ENCODE measurements at places on chromosomes 1 and 21. TPM values are rescaled to one million over a fixed set of nuclear protein-coding genes. Genes with fewer than 3 reads are reported as not detected.

DNA sequence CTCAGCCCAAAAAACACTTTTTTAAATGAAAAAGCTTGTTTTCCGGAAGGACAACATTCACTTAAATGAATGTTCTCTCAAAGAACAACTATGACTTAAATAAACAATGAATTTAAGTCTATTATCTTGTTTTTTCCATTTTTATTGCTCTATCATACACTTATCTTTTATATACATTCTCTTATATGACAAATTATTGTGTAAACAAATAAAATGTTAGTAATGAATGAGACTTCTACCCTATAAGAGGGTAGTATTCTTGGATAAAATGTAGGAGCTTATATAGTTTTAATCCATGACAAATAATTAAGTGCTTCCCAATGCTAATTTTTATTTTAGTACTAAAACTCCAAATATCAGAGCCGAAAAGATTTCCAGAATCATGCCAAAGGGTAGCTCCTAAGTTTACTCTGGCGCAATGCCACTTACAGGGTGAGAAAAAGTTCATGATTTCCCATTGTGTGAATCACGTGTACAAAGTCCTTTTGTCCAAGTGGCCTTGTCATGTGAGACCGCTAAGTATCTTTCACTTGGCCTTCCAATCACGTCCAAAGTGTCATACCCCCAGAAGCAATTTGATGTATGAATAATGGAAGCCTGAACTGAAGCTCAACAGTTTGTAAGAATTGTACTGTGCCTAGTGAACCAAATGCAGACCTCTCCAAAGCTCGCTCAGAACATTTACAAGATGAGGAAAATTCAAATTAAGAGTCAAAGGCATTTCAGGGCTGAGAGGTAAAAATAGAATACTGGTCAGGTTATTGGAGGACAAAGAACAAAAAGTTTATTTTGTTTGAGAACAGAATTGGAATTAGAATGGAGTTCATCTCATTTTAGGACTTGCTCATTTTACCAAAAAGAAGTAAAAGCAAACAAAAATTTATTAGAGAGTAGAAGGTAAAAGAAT, 56.6 kb upstream of the C1orf21 start:
- DNase-seq: peak; percentile 13
- no peaks in the 10 kb centered on the region for H3K27me3 ChIP-seq
- no peak overlapping the region for H3K4me3 ChIP-seq
- H3K27ac ChIP-seq: peak overlapping the region; percentile 43
- H3K4me1 ChIP-seq: no peaks in the 10 kb centered on the region

KRTAP13-2 gene
- not detected for polyA plus RNA-seq

- H3K27ac ChIP-seq: no peak overlapping the region
- H3K4me1 ChIP-seq: peaks cover 4% of the 10 kb centered on the region
- no peak overlapping the region for H3K4me3 ChIP-seq
- H3K36me3 ChIP-seq: peaks cover 2% of the 10 kb centered on the region
- DNase-seq: no peak
These were observed 101.2 kb downstream of the GLIS1 start for GRCh38 chr1:53637511-53638359.

CA6 gene
- polyA plus RNA-seq: 0.30 TPM

DNA sequence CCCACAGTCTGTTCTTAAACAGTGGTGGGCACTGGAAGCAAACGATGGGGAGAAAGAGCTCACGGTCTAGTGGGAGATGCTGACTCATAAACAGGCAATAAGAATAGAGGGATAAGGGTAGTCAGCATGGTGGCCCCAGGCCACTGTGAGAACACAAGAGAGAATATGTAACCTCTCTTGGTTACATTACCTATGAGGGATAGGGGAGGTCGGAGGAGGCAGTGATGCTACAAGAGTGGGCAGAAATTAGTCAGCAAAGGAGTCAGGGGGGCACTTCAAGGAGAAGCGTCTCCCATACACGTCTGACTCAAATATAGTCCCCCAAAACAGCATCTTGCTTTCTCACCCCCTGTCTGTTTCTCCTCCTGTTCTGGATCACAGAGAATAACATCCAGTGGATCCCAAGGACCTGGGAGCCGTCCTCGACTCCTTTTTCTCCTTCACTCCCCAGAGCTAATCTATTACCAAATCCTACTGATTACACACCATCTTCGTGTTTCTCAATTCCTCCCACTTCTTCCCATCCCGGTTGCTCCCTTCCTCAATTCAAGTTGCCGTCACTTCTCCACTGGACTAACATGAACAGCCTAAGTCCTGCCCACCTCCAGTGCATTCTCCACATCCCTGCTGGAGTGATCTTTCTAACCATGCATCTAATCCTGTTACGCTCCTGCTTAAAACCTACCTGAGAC, 2.1 kb downstream of the SLAMF8 start:
- H3K27ac ChIP-seq: no peak overlapping the region
- peaks cover 10% of the 10 kb centered on the region for H3K4me1 ChIP-seq
- H3K36me3 ChIP-seq: no peaks in the 10 kb centered on the region

- no peaks in the 10 kb centered on the region for H3K27me3 ChIP-seq
- no peak overlapping the region for H3K4me3 ChIP-seq
- no peaks in the 10 kb centered on the region for H3K36me3 ChIP-seq
- H3K27ac ChIP-seq: peak overlapping the region; percentile 44
- DNase-seq: no peak
- H3K4me1 ChIP-seq: peaks cover under 1% of the 10 kb centered on the region
These were observed 224.2 kb upstream of the JUN start for GRCh38 chr1:59007820-59008598.

LCE2A gene
- polyA plus RNA-seq: not detected

GRCh38 chr1:33358795-33359503, 38.1 kb upstream of the A3GALT2 start:
- no peaks in the 10 kb centered on the region for H3K27me3 ChIP-seq
- peak overlapping the region; percentile 37 for H3K27ac ChIP-seq
- peaks cover 24% of the 10 kb centered on the region for H3K36me3 ChIP-seq
- peaks cover 17% of the 10 kb centered on the region for H3K4me1 ChIP-seq
- no peak for DNase-seq

KRTAP11-1 gene
- not detected for polyA plus RNA-seq

MYBPH gene
- polyA plus RNA-seq: 0.35 TPM

TMCO2 gene
- polyA plus RNA-seq: not detected

GNAI3 gene
- 8.4 TPM for polyA plus RNA-seq

DNA sequence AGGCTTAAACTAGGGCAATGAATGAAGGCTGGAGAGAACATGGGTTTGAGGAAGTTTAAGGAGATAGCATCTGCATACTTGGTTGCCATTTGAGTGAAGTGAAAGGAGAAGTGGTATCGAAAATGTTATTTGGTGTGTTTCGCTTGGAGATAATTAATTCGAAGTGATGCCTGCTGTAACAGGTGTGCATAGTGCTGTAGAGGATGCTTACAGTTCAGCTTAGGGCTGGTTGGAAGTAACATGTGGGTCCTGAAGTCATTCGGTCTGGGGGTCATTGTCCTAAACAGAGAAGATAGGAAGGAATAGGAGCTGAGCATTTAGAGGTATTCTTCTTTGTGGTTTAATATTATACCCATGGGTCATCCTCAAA, 301 bp upstream of the NUDT17 start:
- DNase-seq: no peak
- H3K27ac ChIP-seq: peak overlapping the region; percentile 85
- H3K4me3 ChIP-seq: peak overlapping the region; percentile 79
- H3K4me1 ChIP-seq: peaks cover 19% of the 10 kb centered on the region

- no peak overlapping the region for H3K4me3 ChIP-seq
- H3K27me3 ChIP-seq: no peaks in the 10 kb centered on the region
- no peak for DNase-seq
- H3K36me3 ChIP-seq: no peaks in the 10 kb centered on the region
- peaks cover 10% of the 10 kb centered on the region for H3K4me1 ChIP-seq
These were observed 26.8 kb upstream of the TARBP1 start for GRCh38 chr1:234505769-234506102.

HNRNPR gene
- 204 TPM for polyA plus RNA-seq

DNA sequence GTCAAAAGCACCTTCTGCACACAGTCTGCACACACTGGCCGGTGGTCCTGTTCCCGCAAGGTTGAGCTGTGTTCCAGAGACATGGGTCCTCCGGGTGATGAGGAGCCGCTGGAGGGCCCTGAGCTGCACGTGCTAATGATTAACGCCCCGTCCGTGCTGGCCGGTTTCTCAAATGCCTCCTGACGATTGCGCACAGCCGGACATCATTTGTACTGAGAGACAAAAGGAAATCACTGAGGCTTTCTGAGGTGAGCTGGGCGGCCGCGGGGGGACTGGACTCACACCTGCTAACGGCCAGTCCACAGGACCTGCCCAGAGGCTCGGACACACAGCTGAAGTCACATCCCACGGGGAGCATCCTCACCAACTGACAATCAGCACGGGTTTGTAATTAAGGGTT, 29.2 kb downstream of the POFUT2 start:
- no peak overlapping the region for H3K27ac ChIP-seq
- no peaks in the 10 kb centered on the region for H3K27me3 ChIP-seq
- peaks cover 30% of the 10 kb centered on the region for H3K4me1 ChIP-seq
- no peak overlapping the region for H3K4me3 ChIP-seq
- DNase-seq: no peak
- peaks cover 23% of the 10 kb centered on the region for H3K36me3 ChIP-seq

GRCh38 chr1:201406831-201407406, 7.8 kb upstream of the LAD1 start:
- H3K36me3 ChIP-seq: no peaks in the 10 kb centered on the region
- peaks cover 6% of the 10 kb centered on the region for H3K4me1 ChIP-seq
- peaks cover 10% of the 10 kb centered on the region for H3K27me3 ChIP-seq

- no peaks in the 10 kb centered on the region for H3K27me3 ChIP-seq
- no peak overlapping the region for H3K27ac ChIP-seq
- DNase-seq: no peak
- H3K4me3 ChIP-seq: no peak overlapping the region
These were observed 40.3 kb downstream of the HSD3B1 start for GRCh38 chr1:119547306-119547705.

DNA sequence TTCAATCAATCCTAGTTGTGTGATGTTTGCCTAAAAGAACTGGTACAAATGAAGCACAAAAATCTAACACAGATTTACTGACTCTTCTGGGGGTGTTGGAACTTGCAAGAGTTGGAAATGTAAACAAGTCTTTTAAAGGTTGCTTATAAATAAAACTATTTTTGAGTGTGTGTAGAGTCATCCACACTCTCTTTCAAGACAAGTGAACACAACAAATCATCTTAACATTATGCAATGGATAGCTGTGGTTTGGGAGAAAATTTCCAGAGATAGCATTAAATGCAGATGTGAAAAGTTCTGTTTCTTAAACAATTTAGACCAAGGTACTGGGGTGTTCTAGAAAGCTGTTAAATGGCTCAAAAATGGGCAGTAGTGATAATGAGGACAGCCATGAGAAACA, 28.7 kb downstream of the C1orf87 start:
- DNase-seq: no peak
- H3K27ac ChIP-seq: no peak overlapping the region
- no peaks in the 10 kb centered on the region for H3K27me3 ChIP-seq
- no peak overlapping the region for H3K4me3 ChIP-seq
- H3K4me1 ChIP-seq: no peaks in the 10 kb centered on the region

LMOD1 gene
- 4.6 TPM for polyA plus RNA-seq

DNA sequence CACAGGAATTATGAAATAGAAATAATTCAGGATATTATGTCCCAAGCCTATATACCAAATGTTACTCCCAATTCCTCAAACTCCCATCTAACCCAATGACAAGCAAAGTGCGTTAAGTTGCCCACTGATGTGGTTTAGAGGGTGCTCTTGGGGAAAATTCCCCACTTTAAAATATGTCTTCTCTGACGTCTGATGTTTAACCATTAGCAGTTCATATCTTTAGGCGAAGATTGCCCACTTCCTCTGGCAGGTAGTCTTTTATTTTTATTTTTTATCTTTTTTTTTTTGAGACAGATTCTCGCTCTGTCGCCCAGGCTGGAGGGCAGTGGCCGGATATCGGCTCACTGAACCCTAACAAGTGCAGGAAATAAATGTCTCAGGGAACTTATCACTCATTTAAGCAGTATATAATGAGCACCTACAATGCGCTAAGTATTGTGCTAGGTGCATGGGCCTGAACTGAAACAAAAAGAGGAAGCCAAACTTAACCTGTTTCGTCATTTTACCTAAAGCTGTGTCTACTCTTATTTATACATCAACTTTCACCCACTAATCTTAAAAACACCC, 1.3 kb upstream of the LYST start:
- H3K36me3 ChIP-seq: no peaks in the 10 kb centered on the region
- H3K4me1 ChIP-seq: peaks cover 15% of the 10 kb centered on the region
- H3K27me3 ChIP-seq: no peaks in the 10 kb centered on the region
- peak overlapping the region; percentile 83 for H3K4me3 ChIP-seq

ATF6 gene
- polyA plus RNA-seq: 21.8 TPM

DNA sequence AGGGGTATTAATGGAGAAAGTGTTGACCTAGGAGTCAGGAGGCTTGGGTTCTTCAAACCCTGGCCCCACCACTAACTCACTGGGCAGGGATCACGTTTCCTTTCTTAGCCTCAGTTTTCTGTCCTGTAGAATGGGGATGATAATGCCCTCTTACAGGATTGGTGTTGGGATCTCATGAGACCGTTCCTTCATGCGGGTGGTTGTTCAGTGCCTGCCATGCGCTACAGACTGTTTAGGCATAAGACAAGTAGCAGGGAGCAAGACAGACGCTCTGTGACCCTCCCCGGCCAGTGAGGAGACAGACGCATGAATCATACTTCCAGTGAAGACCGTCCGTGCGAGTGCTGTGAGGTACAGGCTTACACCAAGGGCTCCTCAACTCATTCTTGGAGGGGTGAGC, 81.7 kb downstream of the MAN1C1 start:
- H3K36me3 ChIP-seq: peaks cover 3% of the 10 kb centered on the region
- peaks cover 62% of the 10 kb centered on the region for H3K4me1 ChIP-seq
- H3K27me3 ChIP-seq: no peaks in the 10 kb centered on the region
- peak overlapping the region; percentile 67 for H3K27ac ChIP-seq
- no peak for DNase-seq

RAB3B gene
- 29.7 TPM for polyA plus RNA-seq

GRCh38 chr1:153100245-153100644, 5.9 kb upstream of the SPRR2E start:
- no peak overlapping the region for H3K27ac ChIP-seq
- no peak overlapping the region for H3K4me3 ChIP-seq

- no peaks in the 10 kb centered on the region for H3K36me3 ChIP-seq
- H3K27ac ChIP-seq: no peak overlapping the region
- H3K27me3 ChIP-seq: no peaks in the 10 kb centered on the region
- no peak for DNase-seq
- no peak overlapping the region for H3K4me3 ChIP-seq
These were observed 32.1 kb upstream of the DDAH1 start for GRCh38 chr1:85496941-85497582.
